Endothelial cell of umbilical vein (primary cell): ENCODE measurements at places on chromosomes 3 and 15.
A peak's percentile ranks its signal among the peaks of the same experiment; 100 is the strongest.

GRCh38 chr3:30285188-30286006 is 321.0 kb upstream of the TGFBR2 start:
- peak; percentile 47 for DNase-seq

DNA sequence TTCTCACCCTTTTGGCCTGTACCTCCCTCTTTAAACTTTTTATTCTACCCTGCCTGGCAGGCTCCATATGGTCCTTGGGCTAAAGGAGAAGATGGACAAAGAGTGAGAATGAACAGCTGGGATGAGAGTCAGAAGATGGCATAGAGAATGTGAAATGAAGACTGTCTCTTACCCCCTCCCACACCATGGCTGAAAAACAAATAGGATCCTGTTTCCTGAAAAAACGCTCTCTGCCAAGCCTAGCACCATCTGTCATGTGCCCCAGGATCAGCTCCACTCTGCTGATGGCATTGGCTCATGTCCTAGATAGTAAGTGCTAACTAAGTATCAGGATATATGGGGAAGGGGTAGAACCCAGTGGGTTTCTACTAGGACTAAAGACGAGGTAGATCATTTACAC is 238.6 kb downstream of the MEX3B start:
- DNase-seq = no peak

DNA sequence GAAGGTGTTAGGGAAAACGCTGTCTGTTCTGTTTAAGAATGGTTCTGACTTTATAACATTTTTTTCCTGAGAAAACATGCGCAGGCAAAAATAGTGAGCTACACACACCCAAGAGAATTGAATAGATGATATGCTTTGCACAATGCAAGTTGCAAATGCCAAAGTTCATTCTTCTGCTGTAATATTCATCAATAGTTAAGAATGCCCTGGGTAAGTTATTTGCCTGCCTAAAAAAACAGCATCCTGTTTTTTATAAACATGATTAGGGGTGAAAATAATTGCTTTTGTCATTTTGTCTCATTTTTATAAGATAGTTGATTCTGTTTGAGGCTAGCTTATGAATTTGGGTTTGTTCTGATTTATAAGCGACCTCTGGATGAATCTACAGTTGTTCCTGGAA is 99.4 kb downstream of the DTWD1 start:
- DNase-seq = no peak

- DNase-seq = no peak
Observed at GRCh38 chr3:190692256-190692655, 170.2 kb downstream of the GMNC start.

- DNase-seq = no peak
Observed at GRCh38 chr15:76190070-76190564, 121.2 kb downstream of the ETFA start.

- no peak for DNase-seq
Observed at GRCh38 chr3:164060923-164061322, 1017.4 kb downstream of the SI start.

DNA sequence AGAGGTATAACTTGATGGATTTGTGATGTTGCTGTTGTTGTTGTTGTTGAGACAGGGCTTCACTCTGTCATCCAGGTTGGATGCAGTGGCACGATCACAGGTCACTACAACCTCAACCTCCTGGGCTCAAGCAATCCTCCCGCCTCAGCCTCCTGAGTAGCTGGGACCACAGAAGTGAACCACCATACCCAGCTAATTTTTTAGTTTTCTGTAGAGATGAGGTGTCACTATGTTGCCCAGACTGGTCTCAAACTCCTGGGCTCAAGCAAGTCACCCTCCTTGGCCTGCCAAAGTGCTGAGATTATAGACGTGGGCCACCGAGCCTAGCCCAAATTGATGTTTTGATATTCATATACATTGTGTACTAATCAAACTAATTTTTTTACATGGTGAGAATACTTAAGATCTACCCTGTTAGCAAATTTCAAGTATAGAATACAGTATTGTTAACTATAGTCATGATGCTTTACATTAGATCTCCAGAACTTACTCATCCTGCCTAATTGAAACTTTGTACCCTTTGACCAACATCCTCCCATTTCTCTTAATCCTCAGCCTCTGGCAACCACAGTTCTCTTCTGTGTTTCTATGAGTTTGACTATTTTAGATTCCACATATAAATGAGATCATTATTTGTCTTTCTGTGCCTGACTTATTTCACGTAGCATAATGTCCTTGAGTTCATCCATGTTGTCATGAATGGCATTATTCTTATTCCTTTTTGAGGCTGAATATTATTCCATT is 23.2 kb downstream of the LMCD1 start:
- DNase-seq = no peak

GRCh38 chr3:149013726-149014125 is 22.4 kb downstream of the GYG1 start:
- no peak for DNase-seq

GRCh38 chr15:50797926-50798325 is 32.4 kb upstream of the SPPL2A start:
- DNase-seq = no peak

GRCh38 chr3:49013113-49013737 is 5.2 kb downstream of the DALRD3 start:
- no peak for DNase-seq

GRCh38 chr3:31013843-31014242 is 119.4 kb upstream of the GADL1 start:
- DNase-seq = no peak

GRCh38 chr3:141330718-141331376 is 37.5 kb upstream of the ZBTB38 start:
- DNase-seq = peak; percentile 7

- DNase-seq = peak; percentile 27
Observed at GRCh38 chr15:77416148-77416455, 3.8 kb downstream of the PEAK1 start.

DNA sequence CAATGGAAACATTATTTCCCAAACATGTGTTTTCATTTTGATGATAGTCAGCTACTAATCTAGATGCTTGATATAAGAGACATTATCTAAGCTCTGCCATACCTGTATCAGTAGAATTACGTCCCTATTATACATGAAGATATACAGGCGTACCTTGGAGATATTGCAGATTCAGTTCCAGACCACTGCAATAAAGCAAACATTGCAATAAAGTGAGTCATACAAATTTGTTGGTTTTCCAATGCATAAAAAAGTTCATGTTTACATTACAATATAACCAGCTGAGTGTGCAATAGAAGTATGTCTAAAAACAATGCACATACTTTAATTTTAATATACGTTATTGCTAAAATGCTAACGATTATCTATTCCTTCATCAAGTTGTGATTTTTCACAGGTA is 236.0 kb upstream of the ZNF717 start:
- DNase-seq = no peak

DNA sequence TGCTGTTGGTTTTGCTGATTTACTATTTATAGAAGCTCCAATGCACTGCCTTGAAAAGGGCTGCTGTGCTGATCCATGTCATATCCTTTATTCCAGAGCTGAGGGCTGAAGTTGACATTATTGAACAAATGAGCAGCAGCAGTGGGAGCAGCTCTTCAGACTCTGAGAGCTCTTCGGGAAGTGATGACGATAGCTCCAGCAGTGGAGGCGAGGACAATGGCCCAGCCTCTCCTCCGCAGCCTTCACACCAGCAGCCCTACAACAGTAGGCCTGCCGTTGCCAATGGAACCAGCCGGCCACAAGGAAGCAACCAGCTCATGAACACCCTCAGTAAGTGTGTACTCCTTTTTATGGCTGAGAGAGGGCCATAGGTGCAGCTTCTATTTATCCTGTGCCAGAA is 8.8 kb downstream of the EAF1 start:
- no peak for DNase-seq

DNA sequence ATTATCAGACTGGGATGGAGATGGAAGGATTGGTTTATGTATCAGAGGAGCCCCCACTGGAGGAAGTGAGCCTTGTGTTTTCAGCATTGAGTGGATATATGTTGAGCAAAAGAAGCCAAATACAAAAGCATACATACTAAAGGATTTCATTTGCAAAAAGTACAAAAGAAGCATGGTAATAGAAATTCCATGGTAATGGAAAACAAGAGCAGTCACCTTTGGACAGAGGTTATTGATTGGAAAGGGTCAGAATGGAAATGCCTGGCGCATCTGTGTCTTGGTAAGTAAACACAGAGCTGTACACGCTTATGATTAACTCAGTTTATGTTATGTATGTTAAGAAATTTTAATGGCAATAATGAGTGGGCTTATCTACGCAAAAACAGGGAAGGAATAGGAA is 72.7 kb downstream of the DHX36 start:
- no peak for DNase-seq

DNA sequence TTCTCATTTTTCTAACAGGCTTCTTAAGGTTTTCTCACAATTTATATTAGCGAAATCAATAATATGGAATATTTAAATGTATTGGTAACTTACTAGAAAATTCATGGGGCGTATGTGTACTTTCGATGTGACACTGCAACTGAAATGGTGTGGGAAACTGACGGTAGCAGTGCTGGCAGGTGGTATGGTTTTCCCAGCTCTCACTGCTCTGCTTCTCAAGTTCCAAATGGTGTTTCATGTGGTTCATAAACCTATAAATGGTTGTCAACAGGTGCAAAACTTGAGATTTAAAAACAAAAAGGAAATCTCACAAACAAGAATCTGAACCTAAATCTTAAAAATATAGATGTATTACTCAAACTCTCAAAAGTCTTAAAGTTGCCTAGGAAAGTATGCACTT is 54.7 kb downstream of the ZNF280D start:
- DNase-seq = no peak

DNA sequence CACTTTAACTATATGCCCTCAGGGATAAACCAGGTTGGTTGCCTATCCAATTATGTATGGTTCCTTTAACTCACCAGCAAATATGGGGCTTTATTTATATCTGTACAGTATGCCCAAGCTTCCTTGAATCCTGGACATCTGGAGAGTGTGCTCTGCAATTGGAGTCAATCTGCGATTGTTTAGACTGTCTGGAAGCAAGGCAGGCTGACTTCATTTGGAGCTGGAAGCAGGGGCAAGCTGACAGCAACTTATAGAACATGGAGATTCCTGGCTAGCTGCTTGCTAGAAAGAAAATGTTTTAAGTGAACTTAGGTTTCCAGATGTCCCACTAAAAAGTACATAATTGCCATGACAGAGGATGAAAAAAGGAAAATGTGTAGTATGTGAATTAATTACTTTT is 63.7 kb upstream of the TPRG1 start:
- DNase-seq = no peak

GRCh38 chr3:147943265-147943945 is 534.2 kb downstream of the ZIC1 start:
- peak; percentile 85 for DNase-seq

DNA sequence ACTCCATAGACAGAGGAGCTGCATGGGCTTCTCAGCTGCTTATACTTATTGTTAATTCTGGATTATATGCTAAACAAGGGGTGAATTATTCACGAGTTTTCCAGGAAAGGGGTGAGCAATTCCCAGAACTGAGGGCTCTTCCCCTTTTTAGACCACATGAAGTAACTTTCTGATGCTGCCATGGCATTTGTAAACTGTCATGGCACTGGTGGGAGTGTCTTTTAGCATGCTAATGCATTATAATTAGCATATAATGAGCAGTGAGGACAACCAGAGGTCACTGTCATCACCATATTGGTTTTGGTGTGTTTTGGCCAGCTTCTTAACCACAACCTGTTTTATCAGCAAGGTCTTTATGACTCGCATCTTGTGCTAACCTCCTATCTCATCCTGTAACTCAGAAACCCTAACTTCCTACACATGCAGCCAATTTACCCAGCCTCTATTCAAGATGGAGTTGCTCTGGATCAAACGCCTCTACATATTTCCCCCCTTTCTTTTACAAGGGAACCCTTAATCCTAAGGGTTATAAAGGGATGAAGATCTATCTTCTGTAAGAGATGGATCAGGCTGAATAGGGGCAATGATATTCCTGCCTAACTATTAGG is 12.1 kb upstream of the DMXL2 start:
- no peak for DNase-seq

GRCh38 chr15:68696414-68697363 is 117.9 kb downstream of the CORO2B start:
- DNase-seq = no peak

DNA sequence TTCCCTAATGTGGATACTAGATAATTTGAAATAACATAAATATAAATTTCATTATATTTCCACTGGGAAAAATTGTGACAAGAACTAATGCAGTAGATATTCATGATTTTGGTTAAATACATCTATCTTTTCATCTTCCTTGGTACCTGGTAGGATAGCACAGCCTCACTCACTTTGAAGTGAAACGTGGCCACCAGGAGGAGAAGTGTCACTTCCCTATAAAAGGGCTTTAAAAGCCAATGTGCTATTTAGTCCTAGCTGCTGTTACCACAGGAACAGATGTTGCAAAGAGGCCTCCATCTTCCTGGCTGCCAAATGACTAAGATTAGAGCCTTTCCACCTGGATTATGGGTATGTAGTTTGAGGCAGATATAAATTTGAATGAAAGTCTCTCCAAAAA is 140.0 kb downstream of the PLOD2 start:
- DNase-seq = no peak

GRCh38 chr15:66631616-66632263 is 65.9 kb upstream of the LCTL start:
- DNase-seq = no peak

GRCh38 chr15:96347181-96348111 is 16.9 kb downstream of the NR2F2 start:
- DNase-seq = peak; percentile 86

DNA sequence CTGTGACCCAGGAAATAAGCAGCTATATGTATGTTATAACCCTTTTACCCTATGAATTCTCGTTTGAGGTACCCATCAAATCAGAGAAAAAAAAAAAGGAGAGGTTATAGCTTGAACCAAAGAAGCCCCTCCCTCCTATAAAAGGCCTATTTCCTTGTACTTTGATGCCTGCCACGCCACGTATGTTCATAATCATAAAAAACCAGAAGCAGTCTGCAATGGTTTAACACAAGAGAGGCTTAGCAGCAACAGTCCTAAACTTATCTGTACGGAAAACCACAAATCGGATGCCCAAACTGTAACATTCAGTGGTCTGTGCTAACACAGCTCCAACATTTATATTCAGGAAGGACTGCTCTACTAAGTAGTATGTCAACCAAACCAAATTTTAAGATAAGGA is 21.2 kb downstream of the CCR8 start:
- no peak for DNase-seq

- DNase-seq = peak; percentile 33
Observed at GRCh38 chr3:149449182-149449581, 25.3 kb upstream of the TM4SF4 start.

DNA sequence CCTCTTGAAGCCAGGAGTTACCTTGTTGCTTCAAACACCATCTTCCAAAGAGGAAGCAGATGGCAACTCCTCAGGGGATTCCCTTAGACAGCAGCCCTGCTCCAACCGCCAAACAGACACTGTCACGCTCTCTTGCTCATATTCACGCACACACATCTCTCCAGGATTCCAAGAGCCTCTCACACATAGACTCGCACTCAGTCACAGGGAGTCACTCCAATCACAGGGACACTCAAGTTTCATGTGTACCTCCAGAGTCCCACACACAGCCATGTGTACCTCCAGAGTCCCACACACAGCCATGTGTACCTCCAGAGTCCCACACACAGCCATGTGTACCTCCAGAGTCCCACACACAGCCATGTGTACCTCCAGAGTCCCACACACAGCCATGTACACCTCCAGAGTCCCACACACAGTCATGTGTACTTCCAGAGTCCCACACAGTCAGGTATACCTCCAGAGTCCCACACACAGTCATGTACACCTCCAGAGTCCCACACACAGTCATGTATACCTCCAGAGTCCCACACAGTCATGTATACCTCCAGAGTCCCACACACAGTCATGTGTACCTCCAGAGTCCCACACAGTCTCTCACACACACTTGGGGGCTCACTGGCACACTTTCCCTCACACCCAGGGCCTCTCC is 6.1 kb downstream of the VWA5B2 start:
- DNase-seq = no peak

- no peak for DNase-seq
Observed at GRCh38 chr3:105845488-105845887, 23.3 kb downstream of the CBLB start.
